Airway epithelial cell (primary cell): ENCODE measurements at places on chromosomes 6 and 20. TPM values are rescaled to one million over a fixed set of nuclear protein-coding genes. Genes with fewer than 3 reads are reported as not detected.

Gene ADAM33
- 0.79 TPM in 1 of 2 replicates, not detected in the other for total RNA-seq

Gene ENTPD6
- 58.2 and 68.3 TPM in 2 replicates for total RNA-seq

Gene MED23
- 11.2 and 15.3 TPM in 2 replicates for total RNA-seq

Gene IL17A
- total RNA-seq: not detected in 2 replicates

Gene EMILIN3
- under 0.01 TPM in 1 of 2 replicates, not detected in the other for total RNA-seq

Gene SYCP2L
- total RNA-seq: 0.33 and 0.35 TPM in 2 replicates

Gene BNIP5
- 0.21 TPM in 1 of 2 replicates, not detected in the other for total RNA-seq

Gene ADTRP
- 1.3 and 1.8 TPM in 2 replicates for total RNA-seq

Gene SLC17A3
- not detected in 2 replicates for total RNA-seq

Gene MRAP2
- total RNA-seq: 0.46 and 0.49 TPM in 2 replicates

Gene GNRH2
- total RNA-seq: not detected in 2 replicates

Gene NRSN2
- total RNA-seq: 15.1 and 18.6 TPM in 2 replicates

Gene TENT5A
- total RNA-seq: 3.1 and 3.3 TPM in 2 replicates

Gene SPATA25
- total RNA-seq: 0.33 TPM in 1 of 2 replicates, not detected in the other

Gene PSMG4
- total RNA-seq: 16.2 and 18.3 TPM in 2 replicates

Gene TRIM15
- total RNA-seq: not detected in 2 replicates

Gene WFDC5
- total RNA-seq: 0.56 and 1.2 TPM in 2 replicates

Gene PLCB4
- total RNA-seq: 3.0 and 4.4 TPM in 2 replicates

Gene CNBD2
- 5.2 and 12.3 TPM in 2 replicates for total RNA-seq

Gene HLA-DMA
- total RNA-seq: 0.28 and 1.6 TPM in 2 replicates

Gene SLC22A2
- total RNA-seq: not detected in 2 replicates

Gene CPNE5
- total RNA-seq: 0.05 and 0.07 TPM in 2 replicates

Gene NCOA5
- 12.7 and 13.4 TPM in 2 replicates for total RNA-seq

Gene ANKEF1
- 6.6 and 9.0 TPM in 2 replicates for total RNA-seq

Gene DEFB132
- not detected in 2 replicates for total RNA-seq

Gene UNC5CL
- 0.19 and 0.28 TPM in 2 replicates for total RNA-seq

Gene HS3ST5
- total RNA-seq: not detected in 2 replicates

Gene THEMIS
- total RNA-seq: not detected in 2 replicates

Gene EPPIN
- not detected in 2 replicates for total RNA-seq

Gene IL17F
- total RNA-seq: not detected in 2 replicates

Gene TBX18
- total RNA-seq: 0.42 TPM in 1 of 2 replicates, not detected in the other

Gene HLA-DMB
- not detected in 2 replicates for total RNA-seq

Gene RGL2
- total RNA-seq: 50.0 and 58.6 TPM in 2 replicates

Gene TREML1
- not detected in 2 replicates for total RNA-seq
